SK-N-DZ (cell line): ENCODE measurements at places on chromosomes 13 and 19.

- DNase-seq = no peak
Observed at GRCh38 chr13:75785130-75785529, 149.0 kb downstream of the LMO7 start.

GRCh38 chr13:94968040-94968756 is 255.9 kb upstream of the SOX21 start:
- DNase-seq = peak; percentile 12

- DNase-seq = no peak
Observed at GRCh38 chr13:20074966-20075365, 85.9 kb downstream of the GJA3 start.

DNA sequence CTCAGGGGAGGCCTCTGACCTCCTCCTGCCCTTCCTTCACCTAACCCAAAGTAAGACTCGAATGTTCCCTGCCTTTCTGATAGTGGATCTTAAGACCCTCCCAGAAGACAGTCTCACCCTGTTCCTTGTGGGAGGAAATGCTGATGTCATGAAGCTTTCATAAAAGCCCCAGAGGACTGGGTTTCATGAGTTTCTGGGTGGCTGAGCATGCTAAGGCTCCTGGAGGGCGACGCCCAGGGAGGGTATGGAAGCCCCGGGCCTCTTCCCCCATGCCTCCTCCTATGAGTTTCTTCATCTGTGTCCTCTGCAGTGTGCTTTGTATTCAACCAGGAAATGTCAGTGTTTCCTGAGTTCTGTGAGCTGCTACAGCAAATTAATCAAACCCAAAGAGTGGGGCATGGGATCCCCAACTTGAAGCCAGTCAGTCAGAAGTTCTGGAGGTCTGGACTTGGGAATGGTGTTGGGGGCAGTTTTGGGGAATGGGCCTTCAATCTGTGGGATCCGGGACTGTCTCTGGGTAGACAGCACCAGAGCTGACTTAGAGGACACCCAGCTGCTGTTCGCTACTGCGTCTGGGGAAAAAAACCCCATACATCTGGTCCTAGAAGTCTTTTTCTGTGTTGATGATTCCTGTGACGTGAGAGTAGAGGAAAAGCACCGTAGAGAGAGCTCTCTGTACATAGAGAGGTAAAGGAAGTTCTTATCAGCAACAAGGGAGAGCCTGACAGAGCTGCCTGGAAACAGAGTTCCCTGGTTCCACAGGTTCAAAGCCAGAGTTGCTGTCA is 2.0 kb upstream of the LILRB2 start:
- DNase-seq = no peak

DNA sequence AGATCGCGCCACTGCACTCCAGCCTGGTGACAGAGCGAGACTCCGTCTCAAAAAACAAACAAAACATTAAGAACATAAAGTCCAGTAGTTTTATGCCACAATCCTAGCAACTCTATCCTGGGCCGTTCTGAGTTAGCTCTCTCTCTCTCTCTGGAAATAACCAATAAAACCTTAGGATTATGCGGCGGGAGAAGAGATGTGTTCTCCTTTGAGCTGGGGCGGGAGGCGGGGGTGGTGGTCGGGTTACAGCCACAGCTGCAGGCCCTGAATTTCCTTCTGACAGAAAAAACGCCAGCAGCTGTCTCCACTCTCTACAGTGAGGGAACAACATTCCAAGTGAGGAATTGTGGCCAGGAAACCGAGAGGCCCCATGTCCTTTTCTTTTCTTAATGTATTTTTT is 9.1 kb upstream of the PNMA8A start:
- no peak for DNase-seq

- DNase-seq = no peak
Observed at GRCh38 chr13:32075170-32075851, 43.7 kb downstream of the FRY start.

DNA sequence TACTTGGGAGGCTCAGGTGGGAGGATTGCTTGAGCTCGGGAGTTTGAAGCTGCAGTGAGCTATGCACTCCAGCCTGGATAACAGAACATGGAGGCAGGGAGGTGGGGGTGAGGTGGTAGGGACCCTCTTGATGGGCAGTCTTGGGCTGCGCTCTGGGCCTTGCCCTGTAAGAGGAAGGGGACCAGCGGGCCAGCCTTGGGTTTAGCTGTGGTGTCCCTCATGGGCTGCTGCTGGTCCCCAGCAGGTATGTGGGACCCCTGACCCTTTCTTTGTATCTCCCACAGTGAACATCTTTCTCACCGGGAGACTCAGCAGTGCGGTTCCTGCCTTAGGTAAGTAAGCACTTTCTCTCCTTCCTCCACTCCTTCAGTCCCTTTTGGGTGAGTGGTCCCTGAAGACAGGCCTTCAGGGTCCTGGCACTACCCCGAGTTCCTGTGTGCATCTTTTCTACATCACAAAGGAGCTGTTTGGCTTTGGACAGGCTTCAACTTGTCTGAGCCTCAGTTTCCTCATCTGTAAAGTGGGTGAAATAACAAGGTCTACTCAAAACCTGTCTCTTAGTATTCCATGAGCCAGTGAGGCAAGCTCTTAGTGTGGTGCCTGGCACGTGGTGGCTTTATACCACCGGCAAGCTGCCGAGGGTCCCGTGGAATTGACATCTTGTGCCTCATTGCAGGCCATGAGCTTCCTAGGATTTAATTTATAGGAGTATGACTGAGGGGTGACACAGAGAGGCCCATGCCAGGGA is 2.5 kb downstream of the LRP3 start:
- no peak for DNase-seq

DNA sequence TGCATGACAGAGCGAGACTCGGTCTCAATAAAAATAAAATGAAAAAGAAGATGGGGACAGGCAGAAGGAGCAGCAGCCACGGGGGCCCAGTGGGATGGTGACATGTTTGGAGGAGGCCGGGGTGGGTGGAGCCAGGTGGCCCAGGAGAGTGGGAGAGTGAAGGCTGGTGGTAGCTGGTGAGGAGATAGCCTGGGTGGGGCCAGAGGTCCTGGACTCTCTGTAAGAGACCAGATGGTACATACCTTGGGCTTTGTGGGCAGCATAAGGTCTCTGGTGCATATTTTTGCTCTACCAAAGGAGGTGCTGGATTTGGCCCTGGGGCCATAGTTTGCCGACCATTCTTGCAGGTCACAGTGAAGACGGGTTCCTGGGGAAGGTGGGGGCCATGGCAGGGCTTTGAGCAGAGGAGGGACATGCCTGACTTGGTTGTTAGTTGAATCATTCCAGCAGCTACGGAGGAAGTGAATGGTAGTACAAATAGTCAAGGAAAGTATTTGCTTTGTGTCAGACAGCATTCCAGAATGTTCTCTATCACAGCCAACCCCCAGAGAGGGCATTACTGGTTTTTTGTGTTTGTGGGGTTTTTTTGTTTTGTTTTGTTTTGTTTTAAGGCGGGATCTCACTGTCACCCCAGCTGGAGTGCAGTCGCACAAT is 69.1 kb downstream of the ARHGEF18 start:
- no peak for DNase-seq

- DNase-seq = no peak
Observed at GRCh38 chr13:22027566-22027965, 356.7 kb downstream of the FGF9 start.
